ENCODE measurements at places on chromosomes 3 and 15.

DNA sequence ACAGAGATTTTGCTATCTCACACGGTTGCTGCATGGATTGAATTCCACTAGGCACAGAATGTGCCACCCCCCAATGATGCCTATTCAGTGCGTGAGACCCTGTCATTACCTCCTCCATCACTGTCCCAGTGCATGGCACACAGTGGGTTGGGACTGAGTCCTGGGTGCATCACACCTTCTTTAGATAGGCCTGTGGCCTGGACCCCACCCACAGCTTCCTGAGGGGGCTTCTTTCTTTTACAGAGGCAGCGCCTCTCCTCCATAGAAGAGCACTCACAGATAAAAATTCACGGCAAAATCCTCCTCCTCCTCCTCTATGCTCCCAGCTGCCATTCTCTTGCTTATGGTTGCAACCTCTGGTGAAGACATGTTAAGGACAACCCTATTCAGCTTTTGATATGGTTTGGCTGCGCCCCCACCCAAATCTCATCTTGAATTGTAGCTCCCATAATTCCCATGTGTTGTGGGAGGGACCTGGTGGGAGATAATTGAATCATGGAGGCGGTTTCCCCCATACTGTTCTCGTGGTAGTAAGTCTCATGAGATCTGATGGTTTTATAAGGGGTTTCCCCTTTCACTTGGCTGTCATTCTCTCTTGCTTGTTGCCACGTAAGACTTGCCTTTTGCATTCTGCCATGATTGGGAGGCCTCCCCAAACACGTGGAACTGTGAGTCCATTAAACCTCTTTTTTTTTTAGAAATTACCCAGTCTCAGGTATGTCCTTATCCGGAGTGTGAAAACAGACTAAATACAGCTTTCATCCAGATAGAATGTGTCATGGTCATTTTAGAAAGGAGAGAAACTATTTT lies 147.6 kb downstream of the KLF13 start:
- DNase-seq, result no peak

- DNase-seq, result peak; percentile 86
Observed at GRCh38 chr3:47164007-47164881, at the start of gene SETD2. TSS of gene SETD2 (minus strand) at chr3:47164113. CDS start at chr3:47163924, 189 bp downstream.

DNA sequence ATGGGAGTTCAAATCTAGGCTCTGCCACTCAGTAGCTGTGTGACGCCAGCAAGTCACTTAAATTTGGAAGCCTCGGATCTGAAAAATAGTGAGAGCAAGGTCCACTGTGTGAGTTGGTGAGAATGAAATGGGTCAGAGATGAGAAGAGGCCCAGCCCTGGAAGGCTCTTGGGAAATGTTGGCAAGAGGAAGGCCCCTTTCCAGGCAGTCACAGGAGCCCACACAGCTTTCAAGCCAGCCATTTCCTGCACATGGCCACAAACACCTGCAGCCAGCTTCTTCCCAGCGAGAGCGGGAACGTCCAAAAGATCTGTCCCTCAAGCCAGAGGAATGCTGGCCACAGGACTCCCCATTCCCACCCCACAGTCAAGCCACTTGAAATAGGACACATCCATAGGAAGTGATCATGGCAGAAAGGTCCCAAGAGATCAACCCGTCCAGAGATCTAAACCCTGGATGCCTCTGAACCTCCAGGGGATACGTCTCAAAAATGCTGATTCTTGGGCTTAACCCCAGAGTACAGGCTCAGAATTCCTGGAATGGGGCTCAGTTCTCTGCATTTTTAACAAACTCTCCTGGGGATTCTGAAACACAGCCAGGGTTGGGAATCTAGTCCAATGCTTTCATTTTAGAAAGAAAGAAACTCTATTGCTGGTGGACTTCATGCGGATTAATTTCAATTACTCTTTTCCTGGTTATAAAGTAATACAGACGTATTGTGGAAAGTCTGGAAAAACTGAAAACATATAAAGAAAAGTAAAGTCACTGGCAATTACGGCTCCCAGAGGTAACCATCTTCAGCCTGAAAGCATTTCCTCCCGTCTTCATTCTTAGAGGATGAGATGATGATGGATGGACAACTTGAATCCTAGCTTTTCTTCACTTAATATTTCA lies 35.9 kb downstream of the NTRK3 start:
- no peak for DNase-seq

DNA sequence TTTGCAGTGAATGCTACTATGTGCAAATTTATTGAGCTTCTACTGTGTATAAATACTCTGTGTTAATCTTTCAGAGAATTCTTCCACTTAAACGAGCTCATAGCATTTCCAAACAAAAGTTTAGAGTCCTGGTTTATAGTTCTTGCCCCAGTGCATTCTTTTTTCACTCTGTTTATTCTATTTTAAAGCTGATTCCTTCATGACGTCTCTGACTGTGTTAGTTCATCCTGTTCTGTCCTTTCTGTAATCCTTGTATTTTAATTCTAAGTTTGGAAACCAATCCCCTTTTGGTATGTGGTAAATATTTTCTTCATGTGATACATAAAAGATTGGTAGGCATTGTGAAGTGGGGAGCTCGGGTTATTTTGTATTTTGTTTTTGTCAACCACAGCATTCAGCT lies 18.7 kb downstream of the P2RY14 start:
- no peak for DNase-seq

DNA sequence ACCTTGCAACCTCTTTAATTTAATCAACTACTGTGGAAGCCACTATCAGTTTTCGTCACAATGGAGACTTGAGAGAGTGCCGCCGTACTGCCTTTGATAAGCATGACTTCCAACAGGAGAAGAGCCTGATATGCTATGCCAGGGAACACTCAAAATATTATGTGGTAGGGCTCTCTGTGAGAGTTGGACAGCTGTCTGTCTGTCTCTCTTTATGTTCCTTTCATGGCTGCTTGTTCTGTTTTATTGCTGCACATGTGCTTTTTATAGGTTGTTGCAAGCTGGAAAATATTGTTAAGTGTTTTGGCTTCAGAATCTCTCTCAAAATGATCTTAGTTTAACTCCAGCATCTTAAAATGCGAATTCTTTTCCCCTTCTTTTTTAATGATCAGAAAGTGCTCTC lies 249.4 kb upstream of the RARB start:
- DNase-seq, result no peak

DNA sequence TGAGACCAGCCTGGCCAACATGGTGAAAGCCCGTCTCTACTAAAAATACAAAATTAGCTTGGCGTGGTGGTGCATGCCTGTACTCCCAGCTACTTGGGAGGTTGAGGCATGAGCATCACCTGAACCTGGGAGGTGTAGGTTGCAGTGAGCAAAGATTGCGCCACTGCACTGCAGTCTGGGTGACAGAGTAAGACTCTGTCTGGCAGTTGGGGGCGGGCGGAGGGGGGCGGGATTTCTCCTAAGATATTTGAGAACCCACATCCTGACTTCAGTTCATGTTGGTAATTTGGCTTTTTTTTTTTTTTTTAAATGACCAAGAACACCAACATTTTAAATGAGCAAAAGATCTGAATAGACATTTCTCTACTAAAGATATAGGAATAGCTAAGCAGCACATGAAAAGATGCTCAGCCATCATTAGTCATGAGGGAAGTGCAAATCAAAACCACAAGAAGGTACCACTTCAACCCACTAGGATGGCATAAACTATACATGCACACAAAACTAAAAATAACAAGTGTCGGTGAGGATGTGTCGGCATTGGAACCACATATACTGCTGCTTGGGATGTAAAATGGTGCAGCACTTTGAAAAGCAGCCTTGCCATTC lies 75.6 kb upstream of the LMOD3 start:
- DNase-seq, result peak; percentile 44

DNA sequence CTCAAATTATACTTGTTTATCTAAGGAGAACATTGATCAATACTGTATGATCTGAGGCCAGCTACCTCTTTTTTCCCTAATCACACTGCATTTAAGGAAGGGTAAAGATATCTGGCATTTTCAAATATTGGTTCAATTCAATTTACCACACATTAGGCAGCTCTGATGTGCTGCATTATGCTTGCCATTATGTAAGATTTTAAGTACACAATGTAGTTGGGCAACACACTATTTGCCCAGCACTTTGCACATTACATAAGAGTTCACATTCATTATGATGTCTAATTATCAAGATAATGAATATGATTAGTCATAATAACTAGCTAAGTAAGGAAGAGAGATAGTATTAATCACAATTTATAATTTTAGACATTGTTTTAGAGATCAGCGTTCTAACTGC lies 196.3 kb downstream of the BCHE start:
- DNase-seq, result no peak

GRCh38 chr3:124272605-124273151 lies 280.8 kb upstream of the ROPN1 start:
- DNase-seq, result no peak

- peak; percentile 92 for DNase-seq
Observed at GRCh38 chr3:52220380-52221026, 4.9 kb downstream of the TLR9 start.

GRCh38 chr3:71309342-71309741 lies 274.2 kb downstream of the FOXP1 start:
- DNase-seq, result peak; percentile 64

- DNase-seq, result no peak
Observed at GRCh38 chr3:88742106-88742505, 365.3 kb upstream of the EPHA3 start.

- DNase-seq, result no peak
Observed at GRCh38 chr15:53721334-53722087, 38.0 kb downstream of the WDR72 start.

DNA sequence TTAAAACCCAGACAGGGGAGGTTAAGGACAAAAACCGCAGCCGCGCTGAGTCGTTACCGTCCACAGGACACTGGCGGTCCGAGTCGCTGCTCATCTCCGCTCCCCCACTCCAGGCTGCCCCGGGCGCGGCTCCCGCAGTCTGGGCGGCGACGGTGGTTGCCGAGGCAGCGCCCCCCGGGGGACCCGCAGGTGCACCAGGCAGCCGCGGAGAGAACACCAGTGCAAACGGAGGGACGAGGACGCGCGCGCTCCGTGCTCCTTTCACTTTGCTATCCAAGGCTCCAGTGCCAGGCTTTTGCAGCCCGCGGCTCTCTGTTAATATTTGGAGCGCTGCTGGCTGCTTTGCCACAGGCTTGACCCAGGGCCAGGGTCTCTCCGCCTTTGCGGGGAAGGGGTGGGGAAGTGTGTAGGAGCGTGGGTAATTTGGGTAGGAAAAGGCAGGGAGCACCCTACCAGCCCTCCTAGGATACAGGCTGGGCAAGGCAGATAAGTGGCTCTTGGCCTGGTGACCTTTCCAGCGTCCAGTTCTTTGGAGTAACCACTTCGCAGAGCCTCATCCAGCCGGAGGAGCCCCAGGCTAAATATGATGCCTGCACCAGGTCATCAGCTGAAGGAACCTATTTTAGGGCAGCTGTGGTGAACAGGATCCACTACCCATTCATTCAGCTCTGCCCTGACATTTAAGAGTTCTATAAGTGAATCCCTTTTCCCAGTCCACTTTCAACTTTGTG lies at the start of gene GADL1:
Gene GADL1, minus strand, starts transcription at position 141 of the 731 bp plus-strand sequence. Its CDS starts 47 bp downstream, at position 94.
- peak; percentile 54 for DNase-seq

- no peak for DNase-seq
Observed at GRCh38 chr3:11556851-11557644, 86.7 kb downstream of the VGLL4 start.

- DNase-seq, result no peak
Observed at GRCh38 chr3:9861201-9861600, 17.4 kb upstream of the RPUSD3 start.

- no peak for DNase-seq
Observed at GRCh38 chr3:21484828-21485144, 266.2 kb downstream of the ZNF385D start.

GRCh38 chr3:67898916-67899315 lies 244.5 kb upstream of the SUCLG2 start:
- no peak for DNase-seq

Measured in activated naive CD8-positive, alpha-beta T cell treated with anti-CD3 and anti-CD28 coated beads, Interleukin-2, amount 10 ng/mL, durations not matched to agents 7 days and 5 days (primary cell).